ENCODE measurements at places on chromosomes 12 and 14.

DNA sequence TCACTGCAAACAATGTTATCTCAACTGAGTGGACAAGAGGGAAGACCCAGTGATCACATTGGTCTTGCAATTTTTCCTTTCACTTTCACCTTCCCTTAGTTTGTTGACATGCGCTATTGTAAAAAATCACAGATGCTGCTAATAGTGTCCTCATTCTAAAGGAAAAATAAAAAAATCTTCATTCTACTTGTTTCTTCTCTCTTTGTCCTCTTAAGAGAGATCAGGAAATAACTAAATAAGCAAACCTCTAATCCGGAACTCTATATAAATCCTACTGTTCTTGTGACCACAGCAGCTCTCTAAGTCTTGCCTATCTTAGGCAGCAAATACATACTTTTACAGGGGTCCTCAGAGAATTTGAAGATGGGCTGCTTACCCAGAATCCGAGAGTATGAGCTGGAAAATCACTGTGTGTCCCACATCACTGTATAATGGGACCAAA is 257.7 kb downstream of the NAV3 start:
- no peak for DNase-seq

GRCh38 chr14:68384881-68385280 is 408.0 kb downstream of the ZFP36L1 start:
- no peak for DNase-seq

- DNase-seq, result no peak
These were observed 23.7 kb downstream of the VDR start for GRCh38 chr12:47881051-47881450.

GRCh38 chr14:89429199-89430181 is 12.5 kb upstream of the FOXN3 start:
- no peak for DNase-seq

DNA sequence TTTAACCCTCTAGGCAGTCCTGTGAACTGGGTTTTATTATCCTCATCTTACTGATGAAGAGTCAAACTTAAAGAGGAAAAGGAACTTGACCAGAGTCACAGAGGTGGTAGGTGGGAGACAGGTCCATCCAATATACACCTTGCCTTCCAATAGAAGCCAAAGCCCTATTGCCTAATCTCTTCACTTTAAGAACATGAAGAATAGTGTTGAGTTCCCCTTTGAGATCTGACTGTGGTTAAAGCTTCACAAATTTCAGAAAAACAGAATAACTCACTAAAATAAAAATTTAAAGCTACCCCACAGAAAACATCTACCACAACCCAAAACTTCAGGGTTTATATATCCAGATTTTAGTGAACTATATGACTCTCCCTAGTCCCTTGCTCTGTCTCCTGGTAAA is 115.4 kb downstream of the ETV6 start:
- no peak for DNase-seq

GRCh38 chr12:3311491-3312103 is 179.4 kb upstream of the PRMT8 start:
- no peak for DNase-seq

All from NCI-H1436 treated with DMSO at 0.1 percent for 48 hours (cell line).